Activated T-helper 1 cell treated with anti-CD3 and anti-CD28 coated beads, Interleukin-2, amount 50 U/mL, for 16 hours (primary cell): ENCODE measurements at places on chromosomes 3 and 15.

GRCh38 chr3:42493126-42493797, 9.2 kb upstream of the VIPR1 start:
- no peak for DNase-seq

DNA sequence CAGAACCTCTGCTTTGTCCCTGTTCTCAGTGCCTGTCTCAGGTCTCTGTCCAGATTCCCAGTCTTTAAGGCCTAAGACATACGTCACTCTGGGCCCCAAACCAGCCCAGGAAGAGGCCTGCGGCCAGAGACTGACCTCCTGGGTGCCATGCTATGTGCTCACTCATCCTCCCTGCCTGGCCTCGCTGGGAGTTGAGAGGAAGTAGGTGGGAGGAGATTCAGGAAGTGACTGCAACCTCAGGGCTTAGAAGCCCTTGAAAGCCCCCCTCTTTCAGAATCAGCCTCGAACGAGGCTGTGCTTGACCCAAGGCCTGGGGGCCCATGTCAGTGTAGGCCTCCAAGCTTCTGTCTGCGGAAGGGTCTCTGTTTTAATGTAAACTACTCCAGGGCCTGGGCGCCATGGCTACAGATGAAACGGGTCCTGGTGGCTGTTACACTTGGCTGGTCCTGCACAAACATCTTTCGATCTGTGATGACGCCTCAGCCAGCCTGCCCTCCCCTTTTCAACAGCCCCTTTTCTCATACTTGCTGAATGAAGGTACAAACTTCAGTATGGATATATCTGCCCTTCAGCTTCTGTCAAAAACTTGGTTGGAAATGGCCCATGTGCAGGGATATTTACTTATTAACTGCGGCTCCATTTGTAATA, 11.7 kb downstream of the RASGRF1 start:
- DNase-seq = no peak

- DNase-seq = no peak
Measured at GRCh38 chr3:98240131-98240530, 23.9 kb upstream of the OR5H6 start.

DNA sequence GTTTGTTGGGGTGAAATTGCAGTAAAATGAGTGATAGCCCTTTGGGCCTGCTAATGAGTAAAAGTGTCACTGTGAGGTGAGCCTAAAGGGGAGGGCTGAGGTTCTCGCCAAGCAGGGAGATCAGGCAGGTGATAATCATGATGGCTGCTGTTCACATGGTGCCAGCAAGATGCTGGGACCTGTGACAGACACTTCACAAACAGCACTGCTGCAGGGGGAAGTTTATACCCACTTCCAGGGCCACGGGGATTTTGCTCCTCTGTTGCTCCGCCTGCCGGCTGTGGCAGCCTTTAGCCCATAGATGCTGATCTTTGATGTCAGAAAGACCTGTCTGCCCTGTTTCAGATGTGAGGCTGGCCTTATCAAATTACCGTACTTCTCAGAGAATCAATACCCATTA, 96.7 kb downstream of the SV2B start:
- no peak for DNase-seq

DNA sequence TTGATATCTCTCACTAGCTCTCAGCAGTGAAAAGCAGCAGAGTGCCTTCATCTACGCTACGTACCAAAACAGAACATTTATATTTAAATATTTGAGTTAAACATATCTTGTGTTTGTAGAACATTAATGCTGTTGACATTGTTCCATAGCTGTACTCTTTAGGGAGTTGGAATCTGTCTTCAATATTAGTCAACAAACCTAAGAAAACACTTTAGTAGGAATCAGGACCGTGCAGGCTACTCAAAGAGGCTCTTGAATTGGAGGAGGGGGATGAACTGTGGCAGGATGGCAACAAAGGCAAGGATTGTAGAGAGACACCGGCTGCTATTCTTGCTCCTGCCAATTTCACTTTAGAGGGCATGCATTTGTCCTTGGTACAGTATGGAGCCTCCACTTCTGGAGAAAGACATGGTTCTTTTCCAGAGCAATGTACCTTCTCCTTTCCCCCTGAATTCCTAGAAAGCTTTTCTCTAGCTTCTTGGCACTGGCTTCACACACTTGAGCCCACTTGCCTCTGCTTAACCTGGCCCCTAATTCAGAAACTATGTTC, 265.9 kb downstream of the CD47 start:
- no peak for DNase-seq
